ENCODE measurements at places on chromosomes 7 and 10. TPM values are rescaled to one million over a fixed set of nuclear protein-coding genes. Genes with fewer than 3 reads are reported as not detected.

DNAJC12 gene
- 11.1 TPM for polyA plus RNA-seq

PNLIPRP3 gene
- not detected for polyA plus RNA-seq

HYAL4 gene
- 0.30 TPM for polyA plus RNA-seq

C10orf105 gene
- 0.61 TPM for polyA plus RNA-seq

MINDY3 gene
- polyA plus RNA-seq = 50.3 TPM

ZNF33B gene
- 43.9 TPM for polyA plus RNA-seq

MRC1 gene
- 12.6 TPM for polyA plus RNA-seq

SORCS1 gene
- 10.0 TPM for polyA plus RNA-seq

GPR26 gene
- polyA plus RNA-seq = not detected

IGFBP3 gene
- polyA plus RNA-seq = 109 TPM

CRPPA gene
- 5.3 TPM for polyA plus RNA-seq

ARMC3 gene
- 0.89 TPM for polyA plus RNA-seq

ASNS gene
- polyA plus RNA-seq = 36.3 TPM

SCRN1 gene
- 57.3 TPM for polyA plus RNA-seq

SPDYE1 gene
- polyA plus RNA-seq = 0.80 TPM

CC2D2B gene
- 1.3 TPM for polyA plus RNA-seq

ACBD7 gene
- polyA plus RNA-seq = 5.3 TPM

TRPV5 gene
- 0.05 TPM for polyA plus RNA-seq

MRLN gene
- 0.26 TPM for polyA plus RNA-seq

OLAH gene
- 0.34 TPM for polyA plus RNA-seq

RNLS gene
- polyA plus RNA-seq = 17.6 TPM

UNC5B gene
- polyA plus RNA-seq = 49.1 TPM

ANXA8 gene
- 0.31 TPM for polyA plus RNA-seq

SLC13A1 gene
- polyA plus RNA-seq = 15.1 TPM

ACTL6B gene
- not detected for polyA plus RNA-seq

DRGX gene
- not detected for polyA plus RNA-seq

LRRN3 gene
- polyA plus RNA-seq = 3.1 TPM

KCND2 gene
- 2.1 TPM for polyA plus RNA-seq

EN2 gene
- polyA plus RNA-seq = 0.18 TPM

GAD2 gene
- 0.14 TPM for polyA plus RNA-seq

AQP1 gene
- polyA plus RNA-seq = 39.4 TPM

NXPH1 gene
- 1.6 TPM for polyA plus RNA-seq

HOXA9 gene
- polyA plus RNA-seq = 95.8 TPM

KIF11 gene
- polyA plus RNA-seq = 28.4 TPM

SPDYE3 gene
- 8.9 TPM for polyA plus RNA-seq

GJD4 gene
- 0.17 TPM for polyA plus RNA-seq
